ENCODE measurements at places on chromosomes 6 and 20.

DNA sequence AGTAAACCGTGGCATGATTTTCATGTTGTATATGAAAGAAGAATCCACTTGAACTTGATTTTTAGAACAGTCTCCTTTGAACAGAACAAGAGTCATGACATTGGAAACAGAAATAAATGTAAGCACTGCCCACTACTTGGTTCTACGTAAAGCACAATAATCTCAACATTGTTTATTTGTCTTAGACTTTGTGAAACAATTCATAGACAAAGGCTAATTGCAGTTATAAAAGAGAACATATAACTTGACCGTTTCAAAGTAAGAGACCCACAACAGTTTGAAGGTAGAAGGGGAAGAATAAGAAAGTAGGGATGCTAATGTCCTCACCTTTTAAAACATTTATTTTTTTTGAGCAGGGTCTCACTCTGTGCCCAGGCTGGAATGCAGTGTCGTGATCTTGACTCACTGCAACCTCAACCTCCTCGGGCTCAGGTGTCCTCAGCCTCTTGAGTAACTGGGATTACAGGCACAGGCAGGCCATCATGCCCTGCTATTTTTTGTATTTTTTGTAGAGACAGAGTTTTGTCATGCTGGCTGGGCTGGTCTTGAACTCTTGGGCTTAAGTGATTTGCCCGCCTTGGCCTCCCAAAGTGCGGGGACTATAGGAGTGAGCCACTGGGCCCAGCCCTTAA lies 71.1 kb downstream of the POPDC3 start:
- no peak for DNase-seq

GRCh38 chr6:78810146-78810545 lies 57.2 kb upstream of the IRAK1BP1 start:
- no peak for DNase-seq

GRCh38 chr6:145396499-145396898 lies 338.8 kb downstream of the EPM2A start:
- no peak for DNase-seq

DNA sequence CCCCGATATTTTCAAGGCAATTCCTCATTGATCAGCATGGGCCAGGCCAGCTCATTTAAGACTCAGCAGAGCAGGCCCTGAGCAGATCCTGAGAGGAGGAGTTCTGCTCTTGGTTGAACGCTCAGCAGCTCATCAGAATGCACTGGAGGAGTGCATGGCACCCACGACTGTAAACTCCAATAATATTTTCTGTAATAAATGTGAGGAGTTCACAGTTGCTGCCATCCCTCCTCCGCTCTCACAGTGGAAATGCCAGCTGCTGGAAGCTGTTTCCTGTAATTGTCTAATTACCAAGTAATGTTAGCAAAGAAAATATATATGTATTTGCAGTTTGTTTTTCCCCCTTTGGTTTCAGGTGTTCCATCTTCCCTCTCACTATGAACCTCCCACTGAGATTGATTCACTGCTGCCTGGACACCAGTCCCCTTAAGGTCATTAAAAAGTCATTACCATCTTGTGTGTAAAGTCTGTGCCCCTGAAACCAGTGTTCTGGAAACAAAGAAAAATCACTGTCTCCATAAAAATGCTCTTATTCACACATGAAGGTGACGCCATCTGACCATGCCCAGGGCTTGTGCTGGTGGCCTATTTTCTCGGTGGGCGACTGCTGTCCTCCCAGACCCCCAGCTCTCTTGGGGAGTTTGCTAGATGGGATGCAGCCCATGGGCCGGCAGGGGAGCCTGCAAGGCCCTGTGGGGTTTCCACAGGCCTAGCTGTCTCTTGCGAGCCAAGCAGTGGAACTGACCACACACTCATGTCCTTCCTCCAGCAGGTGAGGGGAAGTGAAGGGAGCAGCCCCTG lies 374.2 kb downstream of the ZFAND3 start:
- no peak for DNase-seq

DNA sequence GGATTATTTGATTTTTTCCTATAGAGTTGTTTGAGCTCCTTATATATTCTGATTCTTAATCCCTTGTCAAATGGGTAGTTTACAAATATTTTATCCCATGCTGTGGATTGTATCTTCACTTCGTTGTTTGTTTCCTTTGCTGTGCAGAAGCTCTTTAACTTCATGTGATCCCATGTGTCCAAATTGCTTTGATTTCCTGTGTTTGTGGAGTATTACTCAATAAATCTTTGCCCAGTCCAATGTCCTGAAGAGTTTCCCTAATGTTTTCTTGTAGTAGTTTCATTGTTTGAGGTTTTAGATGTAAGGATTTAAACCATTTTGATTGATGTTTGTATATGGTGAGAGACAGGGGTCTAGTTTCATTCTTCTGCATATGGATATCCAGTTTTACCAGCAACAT lies 143.7 kb upstream of the HTR1E start:
- no peak for DNase-seq

DNA sequence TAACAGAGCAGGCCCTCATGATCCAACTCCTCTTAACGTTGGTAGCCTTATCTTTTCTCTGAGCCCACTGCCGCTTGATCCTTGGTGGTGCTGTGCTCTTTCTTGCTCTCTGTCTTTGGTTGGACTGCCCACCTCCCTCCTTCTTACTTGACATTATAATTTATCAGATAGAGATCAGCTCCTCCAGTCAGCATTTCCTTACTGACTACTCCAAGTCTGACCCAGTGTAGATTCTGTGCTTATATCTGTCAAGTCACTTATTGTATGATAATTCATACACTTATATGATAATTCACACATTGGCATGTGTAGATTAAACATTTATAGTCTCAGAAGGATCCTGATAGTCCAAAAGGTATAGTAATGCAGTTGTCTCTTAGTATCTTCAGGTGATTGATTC lies 18.1 kb downstream of the PTPRA start:
- DNase-seq, result no peak

DNA sequence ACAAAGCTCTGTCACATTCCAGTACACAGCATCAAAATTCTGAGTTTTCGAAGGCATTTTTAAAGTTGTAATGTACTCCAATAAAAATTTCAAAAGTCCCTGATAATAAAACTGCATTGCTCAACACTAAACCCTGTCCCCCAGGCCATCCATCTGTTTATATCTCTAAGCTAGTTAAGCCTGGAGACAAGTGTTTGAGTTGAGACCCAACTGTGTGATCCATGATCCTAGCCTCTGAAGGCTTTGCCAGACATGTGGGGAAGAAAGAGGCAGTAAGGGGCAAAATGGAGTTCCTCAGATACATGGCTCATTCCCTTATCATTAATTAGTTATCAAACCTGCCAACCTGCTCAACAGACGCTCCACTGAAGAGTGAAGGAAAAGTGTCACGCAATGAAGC lies 198.4 kb downstream of the ISM1 start:
- no peak for DNase-seq

- DNase-seq, result no peak
Observed at GRCh38 chr6:16132909-16133308, 4.0 kb downstream of the MYLIP start.

GRCh38 chr20:49345524-49345923 lies 67.7 kb upstream of the ZNFX1 start:
- no peak for DNase-seq

- no peak for DNase-seq
Observed at GRCh38 chr6:71459162-71459561, 170.6 kb downstream of the OGFRL1 start.

- no peak for DNase-seq
Observed at GRCh38 chr20:49620364-49621240, 52.7 kb upstream of the PTGIS start.
